Stomach (tissue), 19 donors: ENCODE measurements at places on chromosomes 3 and 15. TPM values are rescaled to one million over a fixed set of nuclear protein-coding genes. Genes with fewer than 3 reads are reported as not detected.

Gene MRAS
- 26.6 TPM for total RNA-seq

Gene SCAPER
- 14.8 TPM for total RNA-seq

Gene CFAP100
- total RNA-seq = not detected

Gene SERINC4
- total RNA-seq = not detected

Gene ATP10A
- 15.2 TPM for total RNA-seq

Gene CYP8B1
- not detected for total RNA-seq

Gene COMMD4
- total RNA-seq = 183 TPM

Gene GOLGA8G
- total RNA-seq = not detected

Gene TTC21A
- 10.3 TPM for total RNA-seq

Gene TEX9
- 27.4 TPM for total RNA-seq

Gene SERPINI2
- total RNA-seq = not detected

Gene C2CD4B
- total RNA-seq = 2.3 TPM

Gene TMC3
- total RNA-seq = not detected

Gene GHSR
- total RNA-seq = 0.37 TPM

Gene NRROS
- 1.5 TPM for total RNA-seq

Gene TF
- total RNA-seq = under 0.01 TPM

Gene C3orf22
- not detected for total RNA-seq

Gene OR5K1
- not detected for total RNA-seq

Gene CHRFAM7A
- 2.2 TPM for total RNA-seq

Gene GPR149
- not detected for total RNA-seq

Gene PP2D1
- not detected for total RNA-seq

Gene RETNLB
- not detected for total RNA-seq

Gene GPR27
- total RNA-seq = 2.8 TPM

Gene EPHB3
- total RNA-seq = 31.6 TPM

Gene ISL2
- 1.3 TPM for total RNA-seq

Gene TUBGCP4
- 19.5 TPM for total RNA-seq

Gene TMEM207
- total RNA-seq = not detected

Gene UBE2E2
- 6.5 TPM for total RNA-seq

Gene GOLGA6D
- total RNA-seq = not detected

Gene RGMA
- total RNA-seq = 64.2 TPM
